ENCODE measurements at places on chromosomes 2 and 18.
A peak's percentile ranks its signal among the peaks of the same experiment; 100 is the strongest.

- no peak for DNase-seq
Observed at GRCh38 chr2:8268172-8268783, 413.6 kb upstream of the ID2 start.

- DNase-seq, result no peak
Observed at GRCh38 chr18:50250935-50251334, 15.4 kb downstream of the CFAP53 start.

DNA sequence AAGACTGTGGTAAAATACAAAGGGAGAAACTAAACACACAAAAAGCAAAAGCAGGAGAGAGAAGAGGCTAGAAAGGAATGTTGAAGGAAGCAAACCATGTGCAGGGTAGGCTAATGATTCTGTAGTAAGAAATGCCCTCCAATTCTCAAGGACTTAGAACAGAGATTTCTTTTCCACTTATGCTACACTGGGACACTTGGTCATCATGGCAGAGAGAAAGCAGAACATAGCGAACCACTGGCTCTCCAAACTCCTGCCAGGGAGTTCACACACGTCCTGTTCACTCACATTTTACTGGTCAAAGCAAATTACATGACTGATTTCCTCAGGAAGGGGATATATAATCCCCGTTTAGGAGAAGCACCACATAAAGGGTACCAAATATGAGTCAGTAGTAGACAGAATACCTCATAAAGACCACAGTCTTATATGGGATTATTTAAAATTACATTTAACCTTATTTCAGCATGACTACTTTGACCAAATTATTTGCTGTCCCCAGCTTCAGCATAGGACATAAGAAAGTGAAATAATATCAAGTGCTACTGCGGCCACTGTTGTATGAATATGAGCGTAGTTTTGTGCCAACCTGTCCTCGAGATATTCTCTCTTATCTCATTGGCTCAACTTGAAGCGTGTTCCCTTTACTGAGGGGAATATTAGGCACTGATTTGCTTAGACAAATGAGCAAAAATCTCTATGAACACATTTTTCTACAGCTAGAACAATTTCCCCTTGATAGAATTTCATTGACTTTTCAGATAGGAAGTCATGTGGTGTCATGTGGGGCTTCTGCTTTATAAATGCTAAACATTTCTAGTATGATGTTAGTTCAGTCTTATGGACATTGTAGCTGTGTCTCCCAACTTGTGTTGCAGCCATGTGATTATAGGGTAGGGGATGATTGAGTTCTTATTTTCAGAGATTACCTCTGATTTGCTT is 81.7 kb downstream of the FAM161A start:
- no peak for DNase-seq

GRCh38 chr2:196534495-196534894 is 105.0 kb upstream of the CCDC150 start:
- DNase-seq, result no peak

DNA sequence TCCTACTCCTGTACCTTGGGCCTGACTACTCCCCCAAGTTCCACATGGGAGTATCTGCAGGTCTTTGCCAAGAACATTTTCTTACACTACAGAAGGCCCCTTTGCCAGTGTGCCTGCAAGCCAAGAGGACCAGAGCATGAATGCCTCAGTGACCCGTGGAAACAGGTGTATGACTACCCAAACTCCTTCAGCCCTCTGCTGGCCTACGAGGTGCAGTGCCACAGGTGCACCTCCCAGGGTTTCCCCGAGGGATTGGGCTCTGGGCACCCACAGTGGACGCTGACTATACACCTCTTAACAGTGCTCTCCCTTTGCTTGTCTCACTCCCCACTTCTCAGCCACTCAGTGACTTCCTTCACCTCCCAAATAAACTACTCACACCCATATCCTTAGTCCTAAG is 91.4 kb downstream of the COL6A3 start:
- DNase-seq, result peak; percentile 23

- DNase-seq, result no peak
Observed at GRCh38 chr2:42223067-42223854, 54.1 kb downstream of the EML4 start.

DNA sequence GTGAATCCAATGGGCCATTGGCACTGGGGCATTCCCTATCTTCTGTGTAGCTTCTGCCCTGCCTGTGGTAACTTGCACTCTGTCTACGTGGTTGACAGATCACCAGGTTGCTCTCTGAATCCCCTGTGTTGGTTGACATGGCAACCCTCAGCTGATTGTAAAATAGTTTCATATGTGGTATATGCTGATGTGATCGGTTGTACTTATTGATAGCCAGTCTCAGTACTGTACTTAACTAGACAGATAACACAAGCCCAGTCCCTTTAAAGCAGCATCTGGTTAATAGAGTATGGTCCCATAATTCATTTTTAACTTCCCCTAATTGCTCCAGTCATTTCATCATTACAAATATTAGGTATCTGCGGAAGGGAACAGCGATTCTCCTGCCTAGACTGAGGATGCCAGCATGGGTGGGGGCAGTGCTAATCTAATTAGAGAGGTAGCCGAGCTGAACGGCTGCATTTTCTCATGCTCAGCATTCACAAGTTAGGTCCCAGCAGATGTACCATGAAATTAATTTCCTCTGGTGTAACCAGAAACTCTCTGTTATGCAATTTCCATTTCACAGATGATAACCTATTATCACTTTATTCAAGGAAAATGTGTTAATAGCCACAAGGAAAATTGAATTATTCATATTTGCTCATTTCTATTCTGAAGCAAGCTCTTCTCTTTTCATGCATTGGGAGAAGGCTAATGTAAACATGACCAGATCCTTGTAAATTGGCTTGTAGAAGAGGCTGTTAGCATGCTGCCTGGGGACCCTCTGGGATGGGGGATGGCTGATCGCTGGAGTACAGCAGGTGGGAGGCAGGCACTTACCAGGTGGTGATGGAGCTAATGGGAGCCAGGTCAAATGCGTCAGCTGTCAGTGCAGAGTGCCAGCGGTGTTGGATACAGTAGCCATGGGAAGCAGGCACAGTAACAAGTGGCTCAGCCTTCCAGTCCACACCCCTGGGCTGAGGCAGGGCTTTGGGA is 608.3 kb downstream of the GALR1 start:
- no peak for DNase-seq

GRCh38 chr2:84904717-84905174 is 710 bp upstream of the TMSB10 start:
- no peak for DNase-seq

- DNase-seq, result no peak
Observed at GRCh38 chr2:86202336-86202692, 3.1 kb downstream of the MRPL35 start.

- DNase-seq, result peak; percentile 58
Observed at GRCh38 chr18:2570772-2571199, 519 bp downstream of the METTL4 start.

DNA sequence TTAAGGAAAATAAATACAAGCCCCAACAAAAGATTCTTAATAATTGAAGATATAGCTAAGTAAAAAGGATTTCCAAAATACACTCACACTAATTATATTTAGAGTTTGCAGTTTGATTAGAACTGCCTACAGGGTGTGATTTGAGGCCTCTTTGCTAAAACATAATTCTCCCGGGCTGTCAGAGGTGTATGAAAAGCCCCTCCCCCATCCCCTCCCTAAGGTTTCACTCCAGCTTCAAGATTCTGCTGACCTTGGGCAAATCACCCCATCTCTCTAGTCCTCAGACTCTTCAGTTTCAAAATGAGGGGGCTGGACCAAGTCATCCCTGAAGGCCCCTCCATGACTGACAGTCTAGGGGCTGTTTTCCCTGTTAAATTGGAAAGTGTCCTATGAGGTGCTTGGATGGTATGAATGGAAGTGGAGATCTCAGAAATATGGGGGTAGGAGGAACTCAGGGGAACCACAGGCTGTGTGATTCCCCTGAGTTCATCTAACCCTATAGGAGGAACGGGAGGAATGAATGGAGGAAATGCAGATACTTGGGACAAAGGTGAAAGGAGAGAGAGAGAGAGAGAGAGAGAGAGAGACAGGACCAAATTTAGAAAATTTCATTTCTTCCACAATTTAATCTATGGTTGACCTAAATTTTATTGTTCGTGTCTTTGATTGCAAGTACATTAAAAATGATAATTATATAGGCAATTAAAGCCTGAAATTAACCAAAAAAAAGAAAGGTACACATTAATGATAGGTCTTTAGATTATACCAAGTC is 107.5 kb downstream of the SPP2 start:
- DNase-seq, result no peak

GRCh38 chr2:39144416-39144815 is 23.6 kb upstream of the SOS1 start:
- no peak for DNase-seq

Data from GM13977 (cell line).